ENCODE measurements at places on chromosomes 3 and 15.

DNA sequence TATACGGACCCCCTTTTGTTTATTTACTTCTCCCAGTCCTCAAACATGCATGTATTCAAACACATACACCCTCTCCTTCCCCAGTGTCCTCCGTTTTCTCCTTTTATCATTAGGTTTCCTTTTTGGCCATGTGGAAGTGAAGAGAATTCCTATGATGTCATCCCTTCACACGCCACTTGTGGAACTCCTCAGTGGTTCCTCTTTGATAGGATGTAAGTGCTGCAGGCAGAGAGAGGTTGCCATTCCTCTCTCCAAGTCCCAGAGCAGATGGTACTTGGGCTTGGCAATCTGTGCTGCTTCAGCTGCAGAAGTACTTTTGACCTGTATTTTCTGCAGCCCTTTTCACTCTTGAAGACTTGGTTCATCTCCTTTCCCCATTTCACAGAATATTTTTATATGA lies 32.9 kb upstream of the CRTC3 start:
- no peak for DNase-seq

DNA sequence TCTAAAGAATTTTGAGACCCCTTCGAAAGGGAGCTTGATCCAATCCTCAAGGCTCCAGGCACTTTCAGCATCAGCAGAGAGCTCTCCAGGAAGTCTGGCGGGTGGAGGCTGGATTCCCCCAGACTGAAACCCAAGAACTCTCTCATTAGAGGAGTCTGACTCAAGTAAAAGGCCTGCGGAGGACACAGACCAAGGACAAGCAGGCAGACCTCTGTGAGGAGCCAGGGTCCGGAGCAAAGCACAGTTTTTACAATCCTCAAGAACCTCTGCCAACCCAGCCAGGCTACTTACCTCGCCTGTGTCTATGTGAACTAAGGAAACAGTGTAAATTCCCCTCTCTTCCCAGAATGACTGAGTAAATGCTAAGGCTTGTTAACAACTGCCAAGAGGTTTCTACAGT lies 86.2 kb downstream of the FBN1 start:
- no peak for DNase-seq

DNA sequence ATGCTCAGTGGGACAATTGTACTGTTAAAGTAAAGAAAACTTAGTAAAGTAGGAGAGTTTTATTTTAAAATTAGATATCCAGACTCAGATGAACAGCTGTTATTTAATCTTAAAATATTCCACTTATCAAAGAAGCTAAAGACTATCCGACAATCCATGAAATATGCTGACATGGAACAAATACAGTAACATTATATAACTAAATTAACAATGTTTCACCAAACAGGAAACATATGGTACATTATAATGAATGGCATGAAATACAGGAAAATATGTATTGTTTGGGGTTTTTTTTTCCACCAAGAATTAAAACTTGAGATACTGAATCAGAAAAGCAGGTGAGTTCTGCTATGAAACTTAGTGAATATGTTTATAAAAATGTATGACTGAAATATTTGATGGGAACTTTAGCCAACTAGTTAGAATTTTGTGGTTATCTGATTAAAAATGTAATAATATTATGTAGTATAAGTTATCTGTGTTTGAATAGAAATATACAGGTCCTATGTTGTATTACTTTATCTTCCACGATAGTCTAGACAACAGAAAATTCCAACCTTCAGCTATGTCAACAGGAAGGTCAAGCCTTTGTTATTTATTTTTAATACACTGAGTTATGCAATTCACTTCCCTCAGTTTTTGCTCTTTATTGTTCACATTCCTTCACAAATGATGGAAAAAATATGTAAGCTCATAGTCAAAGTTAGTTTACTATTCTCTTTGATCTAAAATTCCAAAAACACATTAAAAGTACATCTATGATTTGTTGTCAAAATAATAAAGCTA lies 72.7 kb downstream of the UACA start:
- no peak for DNase-seq

- DNase-seq = no peak
These were observed 1.0 kb downstream of the SHOX2 start for GRCh38 chr3:158105119-158105709.

- DNase-seq = no peak
These were observed 747 bp downstream of the UBA7 start for GRCh38 chr3:49812916-49813496.

- no peak for DNase-seq
These were observed 244.5 kb downstream of the ZIC4 start for GRCh38 chr3:147161833-147162232.
